ENCODE measurements at places on chromosomes 7 and 10.

- H3K27ac ChIP-seq = no peak overlapping the region
- H3K36me3 ChIP-seq = no peaks in the 10 kb centered on the region
- DNase-seq = no peak
- peaks cover 16% of the 10 kb centered on the region for H3K4me1 ChIP-seq
Observed at GRCh38 chr7:148304456-148304855, 286.1 kb upstream of the C7orf33 start.

- no peak overlapping the region for H3K4me3 ChIP-seq
- peaks cover 3% of the 10 kb centered on the region for H3K4me1 ChIP-seq
- H3K27ac ChIP-seq = no peak overlapping the region
- DNase-seq = peak; percentile 88
- H3K27me3 ChIP-seq = no peaks in the 10 kb centered on the region
- no peaks in the 10 kb centered on the region for H3K36me3 ChIP-seq
Observed at GRCh38 chr10:4770801-4771553, 55.0 kb upstream of the AKR1E2 start.

- H3K4me3 ChIP-seq = no peak overlapping the region
- H3K4me1 ChIP-seq = no peaks in the 10 kb centered on the region
- H3K27ac ChIP-seq = no peak overlapping the region
- H3K36me3 ChIP-seq = no peaks in the 10 kb centered on the region
- no peaks in the 10 kb centered on the region for H3K27me3 ChIP-seq
Observed at GRCh38 chr7:154564676-154565075, 438.2 kb downstream of the PAXIP1 start.

DNA sequence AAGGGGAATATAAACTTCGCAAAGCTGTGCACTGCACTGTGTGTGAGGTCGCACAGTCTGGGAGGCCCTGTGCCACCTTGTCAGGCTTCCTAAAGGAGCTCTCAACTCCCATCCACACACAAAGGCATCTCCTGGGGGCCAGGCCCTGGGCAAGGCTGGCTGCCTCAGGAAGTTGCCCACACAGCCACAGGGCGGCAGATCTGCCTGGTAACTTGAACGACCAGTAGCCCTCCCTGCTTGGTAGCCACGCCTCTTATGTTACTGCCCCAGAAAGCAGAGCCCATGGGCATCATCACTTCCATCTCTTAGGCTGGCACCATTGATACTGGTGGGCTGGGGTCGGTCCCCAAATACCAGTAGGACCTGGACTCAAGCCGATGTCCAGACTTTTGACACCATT, 82.8 kb downstream of the HECW1 start:
- H3K4me1 ChIP-seq = no peaks in the 10 kb centered on the region
- DNase-seq = no peak
- H3K27ac ChIP-seq = no peak overlapping the region

DNA sequence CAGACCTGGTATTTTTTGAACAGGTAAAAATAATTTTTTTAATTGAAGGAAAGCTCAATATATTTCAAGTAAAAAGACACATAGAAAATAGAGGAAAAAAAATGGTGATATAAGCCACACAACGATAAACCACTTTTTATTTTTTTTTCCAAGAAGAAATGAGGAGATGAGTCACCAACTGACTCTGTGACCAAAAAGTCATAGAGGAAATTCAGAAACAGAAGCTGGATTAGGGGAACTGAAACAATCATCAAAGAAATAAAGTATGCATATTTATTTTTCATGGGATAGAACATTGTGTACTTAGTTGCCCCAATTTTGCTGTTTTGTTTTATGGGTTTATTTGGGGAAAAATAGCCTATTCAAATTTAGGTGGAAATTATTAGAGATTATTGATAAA, 176.8 kb upstream of the AGR3 start:
- H3K4me1 ChIP-seq = peaks cover 3% of the 10 kb centered on the region
- DNase-seq = peak; percentile 66
- no peaks in the 10 kb centered on the region for H3K27me3 ChIP-seq
- H3K36me3 ChIP-seq = no peaks in the 10 kb centered on the region
- H3K27ac ChIP-seq = peak overlapping the region; percentile 36
- no peak overlapping the region for H3K4me3 ChIP-seq
